Tibial artery (tissue), 4 donors: ENCODE measurements at places on chromosomes 3 and 15.

- DNase-seq = peak; percentile 97
These were observed 485.2 kb upstream of the PROK2 start for GRCh38 chr3:72270072-72270681.

GRCh38 chr15:69515508-69515907 lies 62.9 kb downstream of the RPLP1 start:
- peak; percentile 5 for DNase-seq

GRCh38 chr3:58991623-58992022 lies 58.2 kb downstream of the CFAP20DC start:
- no peak for DNase-seq

- no peak for DNase-seq
These were observed 61.9 kb downstream of the VGLL3 start for GRCh38 chr3:86929046-86929445.

GRCh38 chr15:55784286-55784685 lies 41.3 kb upstream of the PRTG start:
- DNase-seq = no peak

- DNase-seq = no peak
These were observed 132.3 kb downstream of the SNRPN start for GRCh38 chr15:25087137-25087536.

GRCh38 chr3:53113293-53114010 lies 16.8 kb downstream of the RFT1 start:
- no peak for DNase-seq

- no peak for DNase-seq
These were observed 162.8 kb downstream of the CD47 start for GRCh38 chr3:107928084-107928445.

DNA sequence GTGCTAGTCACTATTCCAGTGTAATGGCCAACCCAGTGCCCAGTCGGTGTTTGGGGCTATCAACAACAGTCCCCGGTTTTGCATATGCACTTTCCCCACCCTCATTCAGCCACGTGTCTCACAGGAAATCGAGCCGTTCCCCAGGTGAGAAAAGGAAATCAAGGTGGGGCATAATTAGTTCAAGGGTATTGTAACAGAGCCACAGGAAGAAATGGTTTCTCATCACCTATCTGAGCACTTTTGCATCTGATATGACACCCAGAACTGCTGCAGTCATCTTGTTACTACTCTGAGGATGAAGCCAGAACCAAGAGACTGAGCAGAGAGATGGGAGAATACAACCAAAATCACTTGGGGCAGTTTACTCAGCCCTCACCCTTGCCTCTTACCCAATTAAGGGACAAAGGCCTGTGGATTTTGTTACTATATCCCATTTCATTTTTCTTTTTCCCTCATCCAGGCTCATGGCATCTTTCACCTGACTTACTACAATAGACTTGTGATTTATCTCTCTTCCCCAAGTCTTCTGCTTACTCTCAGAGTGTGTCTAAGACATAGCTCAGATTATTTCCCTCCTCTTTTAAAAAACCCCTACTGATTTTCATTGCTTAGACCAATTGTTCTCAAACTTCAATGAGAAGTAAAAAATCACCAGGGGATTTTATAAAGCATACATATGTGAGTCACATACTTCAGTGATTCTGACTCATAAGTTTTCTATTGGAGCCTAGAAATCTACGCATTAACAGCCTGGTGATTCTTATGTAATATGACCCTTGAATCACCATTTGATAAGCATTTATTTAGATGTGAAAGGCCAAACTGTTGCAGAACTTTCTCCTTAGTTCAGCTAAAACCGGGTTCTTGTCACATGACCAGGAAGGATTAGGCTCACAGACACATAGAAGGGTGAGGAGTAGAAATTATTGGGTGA lies 40.5 kb downstream of the TRAT1 start:
- no peak for DNase-seq

- no peak for DNase-seq
These were observed 8.8 kb downstream of the PDCD6IP start for GRCh38 chr3:33807191-33807590.

- DNase-seq = no peak
These were observed 466.6 kb downstream of the IL5RA start for GRCh38 chr3:2643606-2644005.

DNA sequence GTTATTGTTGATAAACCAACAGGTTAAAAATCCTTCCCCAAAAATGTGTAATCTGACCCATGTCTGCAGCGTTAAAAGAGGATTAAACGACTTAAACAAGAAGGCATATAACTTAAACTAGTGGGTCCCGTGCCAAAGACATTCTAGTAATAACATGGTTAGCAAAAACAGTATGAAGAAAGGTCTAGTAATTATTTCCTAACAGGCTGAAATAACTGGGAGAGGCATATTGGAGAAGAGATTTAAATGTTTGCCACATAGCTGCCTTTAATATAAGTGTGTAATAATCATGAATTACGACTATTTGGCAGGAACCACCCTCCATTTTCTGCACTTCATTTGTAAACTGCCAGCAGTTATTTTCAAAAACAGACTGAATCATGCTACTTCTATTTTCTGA lies 67.7 kb upstream of the CSPG5 start:
- DNase-seq = no peak
